ENCODE measurements at places on chromosomes 5 and 9. TPM values are rescaled to one million over a fixed set of nuclear protein-coding genes. Genes with fewer than 3 reads are reported as not detected.
A peak's percentile ranks its signal among the peaks of the same experiment; 100 is the strongest.

Gene FIBCD1
- 1.3 TPM for total RNA-seq

DNA sequence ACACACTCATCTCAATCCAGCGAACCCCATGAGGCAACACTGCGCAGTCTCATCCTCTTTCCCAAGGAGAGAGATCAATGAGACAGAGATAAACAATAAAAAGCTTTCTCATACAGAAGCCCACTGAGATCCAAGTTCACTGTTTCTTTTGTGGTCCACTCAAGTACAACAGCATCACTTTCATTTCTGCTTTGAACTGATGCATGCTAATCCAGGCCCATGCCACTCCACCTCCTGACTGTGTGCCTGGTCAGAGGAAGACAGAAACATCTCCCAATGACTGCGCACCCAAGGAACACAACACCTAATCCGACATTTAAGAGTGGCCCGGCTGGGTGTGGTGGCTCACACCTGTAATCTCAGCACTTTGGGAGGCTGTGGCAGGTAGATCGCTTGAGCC is 104.0 kb downstream of the SERINC5 start:
- H3K36me3 ChIP-seq: peaks cover 41% of the 10 kb centered on the region
- no peak for DNase-seq
- no peak overlapping the region for H3K27ac ChIP-seq
- no peak overlapping the region for H3K4me3 ChIP-seq

Gene UNC13B
- total RNA-seq: 87.9 TPM

DNA sequence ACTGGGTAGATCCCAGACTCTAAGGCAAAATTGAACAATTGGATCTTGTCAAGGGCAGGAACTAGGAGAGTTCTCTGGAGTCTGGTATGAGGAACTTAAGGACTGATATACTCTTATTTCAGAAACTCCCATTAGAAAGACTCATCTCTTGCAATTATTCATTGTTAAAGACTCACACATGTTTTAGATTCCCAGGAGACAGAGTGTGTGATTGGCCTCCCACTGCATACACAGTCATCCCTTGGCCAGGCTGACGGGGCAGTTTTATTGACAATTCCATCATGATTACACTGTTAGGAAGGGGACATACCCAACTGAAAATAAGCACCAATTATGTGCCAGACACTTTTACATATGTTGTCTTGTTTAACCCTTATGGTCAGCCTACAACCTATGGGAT is 347.2 kb downstream of the DMAC1 start:
- DNase-seq: no peak
- no peak overlapping the region for H3K27ac ChIP-seq
- H3K4me3 ChIP-seq: no peak overlapping the region
- H3K4me1 ChIP-seq: no peaks in the 10 kb centered on the region
- H3K36me3 ChIP-seq: no peaks in the 10 kb centered on the region

DNA sequence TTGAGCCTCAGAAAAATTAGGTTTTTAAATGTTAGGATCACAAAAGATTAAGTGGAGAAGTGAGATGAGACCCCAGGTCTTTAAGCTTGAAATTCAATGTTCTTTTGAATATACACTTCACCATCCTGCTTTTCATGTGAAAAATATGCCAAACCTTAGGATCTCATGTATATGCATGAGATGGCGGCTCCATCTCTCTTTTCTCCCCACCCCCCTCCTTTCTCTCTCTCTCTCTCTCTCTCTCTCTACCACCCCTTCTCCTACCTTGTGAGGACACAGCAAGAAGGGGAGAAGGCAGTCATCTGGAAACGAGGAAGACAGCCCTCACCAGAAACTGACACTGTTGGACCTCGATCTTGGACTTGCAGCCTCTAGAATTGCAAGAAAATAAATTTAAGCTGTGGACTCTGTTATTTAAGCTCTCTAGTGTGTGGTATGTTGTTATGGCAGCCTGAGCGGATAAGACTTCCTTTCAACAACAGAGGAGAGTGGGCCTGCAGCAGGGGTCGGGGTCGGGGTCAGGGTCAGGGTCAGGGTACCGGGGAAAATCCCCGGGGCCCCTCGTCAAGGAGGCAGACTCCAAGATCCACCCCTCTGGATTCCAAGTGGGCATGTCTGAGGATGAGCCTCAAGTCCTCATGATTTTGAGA is 16.4 kb upstream of the ALDH1B1 start:
- no peaks in the 10 kb centered on the region for H3K27me3 ChIP-seq
- no peak for DNase-seq
- H3K27ac ChIP-seq: no peak overlapping the region
- no peaks in the 10 kb centered on the region for H3K4me1 ChIP-seq

DNA sequence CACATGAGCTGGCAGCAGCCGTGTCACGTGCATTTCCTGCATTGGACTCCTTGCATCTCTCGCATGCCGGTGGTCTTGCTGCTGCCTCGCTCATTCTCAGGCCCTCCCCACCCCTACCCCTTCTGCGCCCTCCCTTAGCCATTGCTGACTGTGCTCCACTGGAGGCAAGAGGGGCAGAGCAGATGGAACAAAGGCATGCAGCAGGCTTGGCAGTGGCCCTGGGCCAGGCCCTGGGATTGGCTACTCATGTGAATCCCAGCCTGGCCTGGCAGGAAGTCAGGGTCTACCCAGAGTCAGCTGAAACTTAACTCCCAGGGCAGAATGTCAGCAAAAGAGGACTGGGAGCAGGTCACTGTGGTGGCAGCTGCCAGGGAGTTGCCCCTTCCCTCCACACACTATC is 62.3 kb downstream of the TSTD2 start:
- H3K27ac ChIP-seq: no peak overlapping the region
- H3K27me3 ChIP-seq: no peaks in the 10 kb centered on the region
- H3K4me1 ChIP-seq: no peaks in the 10 kb centered on the region
- H3K36me3 ChIP-seq: peaks cover 8% of the 10 kb centered on the region

Gene BARHL1
- not detected for total RNA-seq

GRCh38 chr5:55426455-55426854 is 108.3 kb downstream of the PLPP1 start:
- peaks cover 28% of the 10 kb centered on the region for H3K4me1 ChIP-seq
- H3K27ac ChIP-seq: no peak overlapping the region
- DNase-seq: no peak
- H3K4me3 ChIP-seq: no peak overlapping the region
- H3K36me3 ChIP-seq: peaks cover 67% of the 10 kb centered on the region
- no peaks in the 10 kb centered on the region for H3K27me3 ChIP-seq

DNA sequence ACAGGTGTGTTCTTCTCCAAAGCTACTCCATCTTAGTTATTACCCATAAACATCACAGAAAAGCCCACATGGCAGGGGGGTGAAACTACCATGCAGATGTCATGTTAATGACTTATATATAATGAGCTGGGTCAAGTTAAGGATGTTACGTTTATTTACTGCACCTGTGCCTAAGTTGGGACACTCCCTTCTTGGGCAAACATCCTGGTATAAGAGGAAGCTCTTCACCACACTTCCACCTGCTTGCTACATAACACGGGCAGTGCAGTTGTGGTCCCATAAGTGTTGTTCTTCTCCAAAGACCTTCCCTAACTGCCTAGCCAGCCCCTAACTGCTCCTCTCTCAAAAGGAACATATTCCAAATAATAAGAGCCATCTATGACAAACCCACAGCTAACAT is 9.3 kb upstream of the ZCCHC9 start:
- H3K27me3 ChIP-seq: no peaks in the 10 kb centered on the region
- no peak overlapping the region for H3K27ac ChIP-seq
- no peak for DNase-seq

DNA sequence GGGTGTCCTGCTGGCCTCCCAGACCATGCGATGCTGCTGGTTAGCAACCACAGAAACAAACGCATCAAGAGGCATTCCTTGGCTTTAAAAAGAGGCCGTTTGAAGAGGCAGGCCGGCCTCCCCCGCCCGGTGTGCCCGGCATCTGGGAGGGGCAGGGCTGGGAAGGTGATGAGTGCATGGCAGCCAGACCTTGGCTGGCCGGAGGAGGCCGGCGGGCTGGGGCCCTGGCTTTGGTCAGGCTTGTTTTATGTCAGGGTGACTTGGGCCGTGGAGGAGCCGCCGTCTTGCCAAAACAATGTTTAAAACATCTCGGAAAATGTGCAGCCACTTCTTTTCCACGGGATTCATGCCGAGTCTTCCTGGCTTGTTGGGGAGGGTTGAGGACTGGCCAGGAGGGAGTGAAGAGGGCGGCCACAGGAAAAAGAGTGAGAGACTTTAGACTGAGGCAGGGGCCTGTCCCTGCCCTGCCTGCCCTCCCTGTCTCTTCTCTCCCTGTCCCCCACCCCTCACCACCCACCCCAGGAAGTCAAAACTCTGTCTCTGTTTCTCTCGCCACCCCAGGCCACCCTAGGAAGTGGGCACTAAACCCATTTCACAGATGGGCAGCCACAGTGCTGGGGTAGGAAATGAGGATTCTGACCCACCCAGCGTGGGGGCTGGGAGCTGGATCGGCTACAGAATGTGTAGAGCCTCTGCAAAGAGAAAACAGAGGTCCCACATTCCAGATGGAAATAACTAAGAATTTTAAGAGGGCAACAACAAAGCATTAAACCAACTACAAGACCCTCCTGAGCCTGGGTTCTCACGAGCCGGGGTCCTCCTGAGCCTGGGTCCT is 143.0 kb downstream of the RXRA start:
- H3K4me1 ChIP-seq: peaks cover 8% of the 10 kb centered on the region
- no peaks in the 10 kb centered on the region for H3K36me3 ChIP-seq
- peak overlapping the region; percentile 34 for H3K27ac ChIP-seq
- H3K27me3 ChIP-seq: no peaks in the 10 kb centered on the region

DNA sequence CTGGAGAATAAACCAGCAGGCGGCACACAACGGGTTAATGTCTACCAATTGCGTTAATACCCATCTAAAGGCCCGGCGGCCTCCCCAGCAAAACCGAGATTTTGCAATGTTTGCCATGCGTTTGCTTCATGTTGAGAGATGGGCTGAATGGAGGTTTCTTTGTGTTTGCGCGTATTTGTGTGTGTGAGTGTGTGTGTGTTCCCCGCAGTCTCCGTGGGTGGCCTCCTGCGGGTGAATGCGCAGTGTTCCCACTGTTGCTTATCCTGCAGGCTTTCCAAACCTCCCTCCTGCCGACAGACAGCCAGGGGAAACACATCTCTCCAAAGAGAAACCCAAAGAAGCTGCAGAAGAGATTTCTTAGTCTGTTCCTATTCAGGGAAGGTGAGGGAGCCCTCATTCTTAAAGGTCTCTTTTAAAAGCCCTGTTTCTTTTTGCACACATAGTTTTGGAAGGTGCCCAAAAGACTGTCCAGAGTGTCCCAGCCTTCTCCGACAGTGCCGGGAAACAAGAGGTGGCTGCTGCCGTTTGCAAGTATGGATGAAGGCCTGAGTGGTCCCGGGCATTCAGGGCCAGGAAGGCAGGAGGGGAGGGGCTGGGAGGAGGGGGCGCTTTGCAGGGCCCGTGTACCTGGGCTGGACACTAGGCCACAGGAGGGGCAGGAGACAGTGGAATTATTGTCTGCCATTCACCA is 103.8 kb upstream of the ERCC6L2 start:
- peaks cover 12% of the 10 kb centered on the region for H3K27me3 ChIP-seq
- DNase-seq: no peak
- no peaks in the 10 kb centered on the region for H3K36me3 ChIP-seq
- peak overlapping the region; percentile 17 for H3K4me3 ChIP-seq
- no peak overlapping the region for H3K27ac ChIP-seq

- peak; percentile 84 for DNase-seq
- H3K4me3 ChIP-seq: peak overlapping the region; percentile 88
- H3K27me3 ChIP-seq: no peaks in the 10 kb centered on the region
Observed at GRCh38 chr5:134003817-134004625, 754 bp downstream of the VDAC1 start.

DNA sequence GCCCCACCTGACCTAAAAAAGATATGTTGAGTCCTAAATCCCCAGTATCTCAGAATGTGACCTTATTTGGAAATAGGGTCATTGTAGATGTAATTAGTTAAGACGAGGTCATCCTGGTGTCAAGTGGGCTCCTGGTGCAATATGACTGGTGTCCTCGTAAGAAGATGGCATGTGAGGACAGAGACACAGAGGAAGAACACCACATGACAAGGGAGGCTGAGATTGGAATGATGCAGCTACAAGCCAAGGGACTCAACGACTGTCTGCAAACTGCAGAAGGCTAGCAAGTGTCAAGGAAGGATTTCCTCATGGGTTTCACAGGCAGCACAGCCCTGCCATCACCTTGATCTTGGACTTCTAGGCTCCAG is 100.4 kb upstream of the DAP start:
- no peak overlapping the region for H3K4me3 ChIP-seq
- H3K27ac ChIP-seq: no peak overlapping the region
- no peak for DNase-seq
- no peaks in the 10 kb centered on the region for H3K36me3 ChIP-seq
- H3K27me3 ChIP-seq: peaks cover 16% of the 10 kb centered on the region
- H3K4me1 ChIP-seq: no peaks in the 10 kb centered on the region

Gene TRIM7
- 4.3 TPM for total RNA-seq

- H3K4me3 ChIP-seq: no peak overlapping the region
- DNase-seq: no peak
- H3K27ac ChIP-seq: no peak overlapping the region
- H3K36me3 ChIP-seq: no peaks in the 10 kb centered on the region
- H3K27me3 ChIP-seq: no peaks in the 10 kb centered on the region
Observed at GRCh38 chr9:31372799-31373587, 1011.5 kb upstream of the ACO1 start.

Gene SPATA31D1
- total RNA-seq: not detected

GRCh38 chr5:144697847-144698262 is 527.2 kb downstream of the KCTD16 start:
- no peaks in the 10 kb centered on the region for H3K27me3 ChIP-seq
- H3K36me3 ChIP-seq: no peaks in the 10 kb centered on the region
- no peaks in the 10 kb centered on the region for H3K4me1 ChIP-seq
- no peak overlapping the region for H3K27ac ChIP-seq
- no peak overlapping the region for H3K4me3 ChIP-seq

Gene ZNF608
- 27.9 TPM for total RNA-seq

DNA sequence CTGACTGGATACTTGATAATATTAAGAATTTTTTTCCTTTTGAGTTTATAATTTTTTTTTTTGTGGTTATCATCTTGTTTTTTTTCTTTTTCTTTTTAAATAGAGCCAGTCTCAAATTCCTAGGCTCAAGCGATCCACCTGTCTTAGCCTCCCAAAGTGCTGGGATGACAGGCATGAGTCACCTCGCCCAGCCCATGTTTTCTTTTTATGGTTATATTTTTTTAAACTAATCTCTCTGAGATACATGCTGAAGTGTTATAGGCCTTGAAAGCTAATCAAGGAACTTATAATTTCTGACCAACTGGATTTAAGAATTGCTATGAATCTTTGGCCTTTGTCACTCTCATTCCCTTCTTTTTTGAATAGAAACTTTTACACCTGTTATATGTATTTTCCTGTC is 6.8 kb upstream of the AMACR start:
- H3K27ac ChIP-seq: no peak overlapping the region
- peaks cover under 1% of the 10 kb centered on the region for H3K36me3 ChIP-seq
- no peaks in the 10 kb centered on the region for H3K4me1 ChIP-seq
- H3K4me3 ChIP-seq: no peak overlapping the region
- H3K27me3 ChIP-seq: no peaks in the 10 kb centered on the region
- DNase-seq: no peak

GRCh38 chr5:133421394-133421793 is 190.9 kb downstream of the FSTL4 start:
- H3K27ac ChIP-seq: no peak overlapping the region
- no peaks in the 10 kb centered on the region for H3K27me3 ChIP-seq
- DNase-seq: no peak
- H3K36me3 ChIP-seq: no peaks in the 10 kb centered on the region
- no peak overlapping the region for H3K4me3 ChIP-seq
- H3K4me1 ChIP-seq: peaks cover 6% of the 10 kb centered on the region
